ENCODE measurements at places on chromosomes 5 and 9.

DNA sequence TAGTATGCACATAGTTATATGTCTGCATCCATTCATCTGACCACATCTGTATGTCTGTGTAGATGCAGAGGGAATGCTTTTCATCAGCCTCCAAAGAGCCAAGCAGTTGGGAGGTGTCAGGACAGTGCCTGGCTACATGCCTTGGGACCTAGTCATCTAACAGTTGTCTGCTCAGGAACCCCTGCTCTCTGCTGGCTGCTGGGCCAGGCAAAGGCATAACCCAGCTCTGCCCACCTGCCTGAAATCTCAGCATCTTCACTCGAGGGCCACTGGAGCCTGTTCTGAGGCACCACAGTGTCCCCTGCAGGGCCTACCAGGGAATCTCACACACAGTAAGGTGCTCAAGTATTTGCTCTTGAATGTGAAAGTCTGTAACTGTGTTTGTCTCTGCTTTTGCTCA is 3.7 kb downstream of the C9orf50 start:
- no peak for DNase-seq

GRCh38 chr9:127055745-127056402 is 66.6 kb downstream of the ANGPTL2 start:
- no peak for DNase-seq

DNA sequence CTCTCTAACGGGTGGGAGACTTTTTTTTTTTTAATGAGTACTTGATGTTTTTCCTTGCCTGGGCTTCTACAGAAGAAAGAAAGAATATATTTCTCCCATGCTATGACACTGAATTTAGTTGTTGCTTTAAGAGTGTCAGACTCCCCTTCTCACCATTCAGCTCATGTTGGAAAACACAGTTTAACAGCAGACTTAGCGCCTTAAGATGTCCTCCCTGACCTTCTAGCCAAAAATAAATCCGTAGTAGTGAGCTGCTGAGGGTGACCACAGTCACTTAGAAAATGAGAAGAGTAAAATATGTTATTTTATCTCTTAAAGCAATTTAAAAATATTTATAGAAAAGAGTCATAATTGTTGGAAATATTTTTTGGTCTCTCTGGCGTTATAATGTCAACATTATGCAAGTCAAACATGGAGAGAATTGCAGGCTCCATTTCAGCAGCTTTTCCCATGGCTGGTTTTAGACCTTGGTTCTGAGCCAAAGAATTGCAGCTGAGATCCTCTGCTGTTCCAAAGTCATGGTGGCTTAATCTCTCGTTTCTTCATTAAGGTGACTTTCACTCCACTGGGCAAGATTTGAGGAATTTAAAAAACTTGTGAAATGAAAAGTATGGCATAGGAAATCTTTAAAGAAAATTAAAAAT is 143.5 kb downstream of the GHR start:
- peak; percentile 26 for DNase-seq

DNA sequence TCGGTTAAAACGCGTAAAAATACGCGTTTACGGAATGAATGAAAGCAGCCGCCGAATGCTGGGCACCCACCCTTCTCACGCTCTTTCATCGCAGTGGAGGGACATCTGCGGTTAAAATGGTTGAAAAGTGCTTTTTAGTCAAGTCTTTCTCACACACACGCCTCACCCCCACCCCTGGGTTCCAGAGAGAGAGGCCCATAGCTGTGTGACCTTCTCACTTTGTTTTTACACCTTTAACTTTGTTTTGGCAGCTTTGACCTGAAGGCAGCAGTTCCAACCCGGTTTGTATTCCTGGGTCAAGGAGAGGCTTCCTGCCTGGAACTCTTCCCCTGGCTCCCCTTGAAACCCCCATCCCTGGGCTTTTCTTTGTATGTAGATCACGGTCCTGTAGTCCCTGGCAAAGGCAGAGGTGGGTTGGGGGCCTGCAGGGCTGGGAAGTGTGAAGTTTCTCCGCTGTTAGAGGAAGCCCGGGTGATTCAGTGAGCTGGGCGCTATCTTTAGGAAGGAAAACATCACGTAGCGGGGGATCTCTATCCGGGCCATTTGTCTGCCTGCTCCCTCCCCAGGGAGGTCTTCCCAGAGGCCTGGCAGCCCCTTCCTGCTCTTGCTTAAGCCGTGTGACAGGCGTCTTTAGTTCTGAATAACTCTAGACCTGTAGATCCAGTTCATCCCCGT is 29.6 kb downstream of the SPRY4 start:
- no peak for DNase-seq

DNA sequence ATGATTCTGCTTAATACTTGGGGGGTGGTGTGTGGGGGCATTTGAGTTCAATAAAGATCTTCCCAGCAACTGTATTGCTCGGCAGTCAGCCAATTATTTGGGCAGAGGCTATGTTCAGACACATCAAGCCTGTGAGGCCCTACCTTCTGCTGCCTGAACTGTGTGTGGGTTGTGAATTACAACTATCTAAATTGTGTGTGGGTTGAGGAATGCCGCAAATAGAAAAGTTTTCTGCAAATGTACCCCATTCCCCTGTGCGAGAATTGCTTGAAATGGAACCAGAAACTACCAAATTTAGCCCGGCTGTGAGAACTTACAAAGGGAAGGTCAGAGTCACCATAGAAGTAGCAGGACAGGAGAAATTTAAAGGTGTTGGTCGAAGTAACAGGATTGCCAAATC is 360.0 kb upstream of the PIK3R1 start:
- DNase-seq = no peak

- no peak for DNase-seq
Observed at GRCh38 chr5:107570805-107571531, 99.8 kb downstream of the EFNA5 start.
